Stimulated activated naive CD4-positive, alpha-beta T cell (primary cell): ENCODE measurements at places on chromosomes 3 and 15.

DNA sequence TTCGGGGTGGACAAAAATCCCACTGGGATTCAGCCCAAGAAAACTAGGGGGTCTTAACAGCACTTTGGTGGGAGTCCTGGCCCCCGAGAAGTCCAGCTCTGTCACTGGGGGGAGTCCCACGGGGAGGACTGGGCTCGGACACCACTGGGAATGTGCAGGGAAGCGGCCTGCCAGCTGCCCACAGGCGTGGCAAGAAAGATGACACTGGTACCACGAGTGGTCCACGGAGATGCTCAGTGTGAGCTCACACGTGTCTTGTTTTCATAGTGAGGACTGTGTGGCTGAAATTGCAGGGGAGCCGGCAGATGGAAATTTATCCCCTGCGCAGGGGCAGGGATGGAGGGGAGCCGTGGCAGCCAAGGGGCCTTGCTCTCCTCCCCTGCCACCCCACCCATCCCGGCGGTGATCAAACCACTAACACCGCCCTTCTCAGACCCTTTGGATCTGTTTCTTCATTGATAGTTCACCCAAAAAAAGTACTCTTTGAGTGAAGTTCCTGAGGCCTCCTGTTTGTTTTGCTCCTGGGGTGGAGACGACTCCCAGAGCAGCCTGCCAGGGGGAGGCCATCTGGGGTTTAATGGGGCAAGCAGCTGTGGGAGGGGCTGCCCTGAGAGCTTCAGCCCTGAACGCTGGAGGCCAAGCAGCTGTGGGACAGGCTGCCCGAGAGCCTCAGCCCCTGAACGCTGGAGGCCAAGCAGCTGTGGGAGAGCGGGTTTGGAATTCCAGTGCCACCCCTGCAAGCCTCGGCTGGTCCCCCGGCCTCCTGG is 130.9 kb downstream of the LRRK1 start:
- DNase-seq = no peak

- DNase-seq = no peak
Measured at GRCh38 chr15:36691579-36692357, 112.3 kb downstream of the CDIN1 start.

GRCh38 chr15:29134239-29134638 is 135.4 kb downstream of the NSMCE3 start:
- no peak for DNase-seq

- DNase-seq = no peak
Measured at GRCh38 chr3:143170676-143171075, 51.1 kb downstream of the CHST2 start.

DNA sequence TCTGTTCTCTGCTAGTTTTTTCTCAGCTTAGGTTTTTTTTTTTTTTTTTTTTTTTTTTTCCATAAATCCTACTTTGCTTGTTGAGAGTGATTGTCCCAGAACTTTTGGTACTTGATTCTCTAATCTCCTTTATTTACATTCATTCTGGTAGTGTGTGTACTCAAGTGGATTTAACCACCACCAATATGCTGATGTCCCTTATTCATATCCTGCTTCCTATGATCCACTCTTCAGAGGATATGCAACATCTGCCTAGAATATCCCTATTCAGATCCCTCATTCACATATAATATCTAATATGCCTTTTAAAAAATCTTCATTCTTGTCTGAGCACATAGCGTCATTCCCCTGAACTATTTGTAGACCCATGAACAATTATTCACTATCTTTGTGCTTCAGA is 342.9 kb downstream of the VGLL3 start:
- DNase-seq = no peak

- no peak for DNase-seq
Measured at GRCh38 chr15:48645558-48646330, at the start of gene FBN1. FBN1 (minus strand) TSS chr15:48645709; CDS start chr15:48644769, 940 bp downstream.

GRCh38 chr3:58991026-58991425 is 58.8 kb downstream of the CFAP20DC start:
- DNase-seq = no peak

- DNase-seq = no peak
Measured at GRCh38 chr15:52709187-52709981, 30.2 kb upstream of the ATOSA start.

- DNase-seq = no peak
Measured at GRCh38 chr3:156626104-156626503, 48.3 kb upstream of the TIPARP start.

GRCh38 chr3:179181993-179182551 is 33.9 kb downstream of the PIK3CA start:
- DNase-seq = no peak

- no peak for DNase-seq
Measured at GRCh38 chr3:75082845-75083244, 468.4 kb upstream of the CNTN3 start.

DNA sequence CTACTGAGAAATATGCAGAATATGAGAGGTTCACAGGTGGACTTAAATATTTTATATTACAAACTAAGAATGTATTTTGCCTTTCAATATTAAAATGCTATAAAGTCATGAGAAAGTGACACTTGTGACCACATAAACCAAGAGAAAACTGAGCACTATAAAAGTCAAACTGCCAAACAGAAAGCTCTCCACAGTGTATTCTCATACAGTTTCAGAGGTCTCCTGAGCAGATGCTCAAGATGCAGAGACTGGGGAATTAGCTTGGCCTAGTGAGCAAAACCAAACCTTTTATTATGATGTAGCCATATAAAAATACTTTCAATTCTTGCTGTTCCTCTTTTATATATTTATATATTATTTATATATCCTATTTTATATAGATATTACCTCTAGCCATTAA is 227.8 kb downstream of the TBC1D5 start:
- DNase-seq = no peak

DNA sequence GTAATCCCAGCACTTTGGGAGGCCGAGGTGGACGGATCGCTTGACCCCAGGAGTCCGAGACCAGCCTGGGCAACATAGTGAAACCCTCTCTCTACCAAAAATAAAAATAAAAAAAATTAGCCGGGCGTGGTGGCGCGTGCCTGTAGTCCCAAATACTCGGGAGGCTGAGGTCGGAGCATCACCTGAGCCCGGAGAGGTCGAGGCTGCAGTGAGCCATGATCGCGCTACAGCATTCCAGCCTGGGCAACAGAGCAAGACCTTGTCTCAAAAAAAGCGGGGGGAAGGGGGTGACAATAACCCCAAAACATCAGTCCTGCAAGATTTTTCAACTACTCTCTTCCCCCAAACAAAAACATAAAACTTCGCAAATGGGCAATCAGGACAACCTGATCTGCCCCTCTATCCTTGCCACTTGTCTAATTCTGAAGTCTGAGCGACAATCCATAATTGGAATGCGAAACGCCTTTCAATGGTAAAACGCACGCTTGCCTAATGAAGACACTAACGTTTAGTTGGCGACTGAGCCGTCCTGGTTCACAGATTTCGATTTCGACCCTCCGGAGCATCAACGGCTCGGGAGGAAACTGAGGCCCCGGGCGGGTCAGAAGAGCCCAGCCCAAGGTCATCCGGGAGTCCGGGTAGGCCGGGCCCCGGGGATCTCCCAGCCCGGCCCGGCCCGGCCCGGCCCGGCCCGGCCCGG is 868 bp downstream of the BTBD1 start:
- DNase-seq = no peak

DNA sequence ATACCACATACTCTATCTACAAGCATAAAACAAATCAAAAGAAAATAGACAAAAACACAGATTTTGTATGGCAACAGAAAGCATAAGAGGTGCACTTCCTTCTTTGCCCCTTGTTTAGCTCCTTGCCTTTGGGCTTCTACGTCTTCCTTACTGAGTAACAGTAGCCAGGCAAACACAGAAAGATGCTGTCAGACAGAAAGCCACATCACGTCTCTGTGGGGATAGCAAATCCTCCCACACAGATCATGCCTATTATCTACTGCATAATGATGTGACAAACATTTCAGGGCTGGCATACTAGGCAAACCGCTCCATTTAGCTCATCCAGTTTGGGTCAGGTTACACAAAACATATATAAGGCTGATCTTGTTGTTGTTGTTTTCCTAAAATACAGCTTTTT is 92.7 kb downstream of the BOC start:
- no peak for DNase-seq

- DNase-seq = no peak
Measured at GRCh38 chr3:119759962-119760361, 21.9 kb upstream of the NR1I2 start.

- no peak for DNase-seq
Measured at GRCh38 chr3:112807685-112808084, 39.0 kb downstream of the CD200R1L start.

DNA sequence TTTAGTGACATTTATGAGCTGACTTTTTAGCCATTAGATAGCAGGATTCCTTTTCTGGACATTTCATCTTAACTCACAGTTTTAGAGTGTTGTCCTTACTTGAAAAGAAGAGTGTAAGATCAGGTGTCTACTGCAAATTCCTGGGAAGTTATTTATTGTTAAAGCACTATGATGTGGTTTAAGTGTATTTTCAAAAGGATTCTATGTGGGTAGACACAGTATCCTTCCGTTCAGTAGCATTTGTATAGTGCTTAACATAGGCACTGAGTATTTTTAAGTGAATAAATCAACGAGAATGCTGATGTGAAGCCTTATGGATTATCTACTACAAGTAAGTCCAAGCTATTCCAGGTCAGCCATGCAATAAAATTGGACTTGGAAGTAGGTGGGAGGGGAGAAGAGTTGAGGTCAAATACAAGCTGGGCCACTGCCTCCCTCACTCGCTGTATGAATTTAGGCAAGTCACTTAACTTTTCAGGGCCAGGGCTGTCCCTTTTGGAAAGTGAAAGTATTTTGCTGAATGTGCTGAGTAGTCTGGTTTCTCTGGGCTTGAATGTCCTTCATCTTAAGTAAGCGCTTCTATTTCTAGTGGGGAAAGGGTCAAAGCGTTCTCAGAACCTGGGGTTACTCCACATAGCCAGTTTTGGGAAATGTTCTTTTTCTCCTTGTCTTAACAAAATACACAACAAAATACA is 48.6 kb downstream of the GAP43 start:
- DNase-seq = no peak

DNA sequence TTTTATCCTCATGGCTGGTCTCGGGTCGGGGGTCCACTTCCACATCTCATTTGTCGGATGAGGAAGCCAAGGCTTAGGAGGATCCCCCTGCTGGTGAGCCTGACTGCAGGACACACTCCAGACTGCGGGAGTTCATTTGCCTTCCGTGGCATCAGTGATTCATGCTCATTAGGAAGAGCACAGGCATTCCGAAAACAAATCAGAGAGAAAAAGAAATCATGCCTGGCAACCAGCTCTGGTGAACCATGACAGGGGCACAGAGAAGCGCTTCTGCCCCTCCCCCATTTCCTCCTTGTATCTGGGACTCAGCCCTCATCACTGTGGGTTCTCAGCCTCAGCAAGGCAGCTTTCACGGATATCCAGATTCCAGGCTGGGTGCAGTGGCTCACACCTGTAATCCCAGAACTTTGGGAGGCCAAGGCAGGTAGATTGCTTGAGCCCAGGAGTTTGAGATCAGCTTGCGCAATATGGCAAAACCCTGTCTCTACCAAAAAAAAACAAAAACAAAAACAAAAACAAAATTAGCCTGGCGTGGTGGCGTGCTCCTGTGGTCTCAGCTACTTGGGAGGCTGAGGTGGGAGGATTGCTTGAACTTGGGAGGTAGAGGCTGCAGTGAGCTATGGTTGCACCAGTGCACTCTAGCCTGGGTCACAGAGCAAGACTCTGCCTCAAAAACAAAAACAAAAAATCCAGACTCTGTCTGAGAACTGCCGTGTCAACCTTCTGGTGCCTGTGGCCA is 28.4 kb downstream of the IRAK2 start:
- DNase-seq = peak; percentile 29

DNA sequence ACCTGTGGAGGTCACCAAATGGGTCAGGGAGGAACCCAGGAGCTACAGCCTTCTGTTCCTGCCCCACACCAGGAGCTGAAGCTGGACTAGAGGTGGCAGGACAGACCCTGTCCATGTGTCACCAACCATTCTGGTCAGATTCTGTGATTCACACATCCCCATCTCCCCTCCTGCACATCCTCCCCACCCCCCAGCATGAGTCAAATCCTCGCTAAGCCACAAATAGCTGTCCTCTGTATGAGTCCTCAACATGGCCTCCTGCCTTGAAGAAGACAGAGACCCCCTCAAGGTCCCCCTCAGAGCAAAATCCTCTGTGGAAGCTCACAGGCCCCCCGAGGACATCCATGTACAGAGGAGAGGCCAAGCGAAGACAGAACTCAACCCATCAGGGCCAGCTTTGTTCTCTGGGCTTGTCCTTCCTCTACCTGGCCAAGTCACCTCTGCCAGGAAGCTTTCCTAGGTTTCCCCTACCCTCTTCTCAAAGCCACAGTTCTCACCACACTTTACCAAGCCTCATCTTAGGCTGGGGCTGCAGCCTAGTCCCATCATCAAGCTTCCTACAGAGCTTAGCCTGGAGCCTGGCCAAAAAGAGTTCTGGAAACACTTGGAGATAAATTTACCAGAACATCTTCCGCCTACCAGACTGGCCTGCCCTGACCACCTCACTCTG is 17.1 kb downstream of the CACNA2D2 start:
- no peak for DNase-seq

DNA sequence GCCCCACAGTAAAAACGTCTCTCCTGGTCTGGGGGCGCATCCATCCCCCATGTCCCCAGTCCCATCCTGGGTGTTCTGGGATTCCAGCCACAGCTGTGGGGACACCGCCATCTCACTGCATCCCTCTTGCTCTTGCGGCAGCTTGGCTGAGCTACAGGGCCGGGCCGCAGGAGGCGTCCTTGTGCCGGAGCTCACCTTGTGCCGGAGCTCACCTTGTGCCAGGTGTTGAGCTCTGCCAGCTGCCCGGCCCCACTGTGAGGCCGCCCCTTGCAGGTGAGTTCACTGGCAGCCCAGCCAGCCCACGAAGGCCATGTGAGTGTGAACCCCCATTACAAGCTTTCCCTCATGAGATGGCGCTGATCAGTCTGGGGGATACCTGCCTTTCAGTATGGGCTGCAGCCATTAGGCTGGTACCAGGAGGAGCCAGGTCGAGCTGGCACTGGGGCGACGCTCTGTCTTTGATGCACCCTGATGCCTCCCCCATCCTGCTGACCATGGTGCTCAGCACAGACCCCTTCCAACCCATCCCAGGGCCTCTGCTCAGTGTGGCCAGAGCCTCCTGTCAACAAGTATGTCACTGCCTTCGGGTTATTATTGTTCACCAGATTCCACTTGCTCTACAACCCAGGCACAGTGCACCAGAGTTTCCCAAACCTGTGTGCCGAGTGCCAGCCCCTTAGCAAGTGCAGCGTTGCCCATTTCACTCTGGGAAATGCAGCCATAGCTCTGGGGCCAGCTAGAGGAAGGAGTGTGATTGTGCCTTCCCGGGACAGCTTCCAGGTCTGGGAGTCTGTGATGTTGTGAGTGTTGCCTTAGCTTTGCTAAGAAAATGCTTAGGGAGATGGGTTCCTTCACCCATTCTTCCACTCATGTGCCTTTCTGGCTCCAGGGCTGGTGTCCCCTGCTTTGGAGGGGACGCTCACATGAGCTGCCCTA is 105.7 kb downstream of the APBA2 start:
- DNase-seq = no peak

DNA sequence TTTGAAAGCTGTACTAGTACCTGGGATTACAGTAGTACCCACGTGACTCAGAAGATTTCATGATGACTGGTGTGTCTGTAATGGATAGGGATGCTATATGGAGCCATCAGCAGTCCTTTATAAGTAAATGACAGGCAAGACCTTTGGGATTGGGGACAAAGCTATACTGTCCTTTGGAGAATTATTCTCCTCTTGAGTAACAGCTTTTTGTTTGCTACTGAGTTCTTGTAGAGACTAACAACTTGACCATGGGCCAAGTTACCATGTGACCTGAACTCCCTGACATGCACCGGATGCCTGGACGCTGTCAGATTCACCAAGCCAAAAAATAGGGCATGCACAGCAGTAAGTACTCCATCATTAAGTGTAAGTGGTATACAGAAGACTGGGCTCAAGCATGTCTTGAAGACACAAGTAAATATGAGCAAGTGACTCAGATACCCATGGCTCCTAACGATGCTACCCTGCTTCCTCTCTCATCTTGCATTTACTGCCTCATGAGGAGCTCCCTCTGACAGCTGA is 12.9 kb downstream of the SEC11A start:
- DNase-seq = no peak
